T-helper 2 cell (primary cell): ENCODE measurements at places on chromosomes 4 and X.

GRCh38 chr4:4455210-4455865 lies 68.4 kb downstream of the NSG1 start:
- DNase-seq, result no peak

DNA sequence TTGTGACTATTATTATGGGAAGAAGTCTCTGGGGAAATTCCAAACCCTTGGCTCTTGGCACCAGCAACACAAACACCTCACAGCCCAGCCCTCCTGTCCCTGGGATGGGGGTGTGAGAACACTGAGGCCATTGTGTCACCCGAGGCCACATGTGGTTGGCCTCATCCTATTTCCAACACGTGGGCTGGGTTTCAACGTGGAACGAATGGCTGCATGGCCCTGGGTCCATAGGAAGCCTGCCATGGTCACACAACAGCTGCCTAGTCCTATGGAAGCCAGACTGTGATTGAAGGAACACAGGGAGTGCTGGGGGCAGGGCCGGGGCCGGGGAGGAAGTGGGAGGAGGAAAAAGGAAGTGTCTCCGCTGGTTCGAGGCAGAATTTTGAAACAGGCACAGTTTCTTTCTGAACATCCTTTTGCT lies 10.0 kb downstream of the CLCN4 start:
- no peak for DNase-seq

DNA sequence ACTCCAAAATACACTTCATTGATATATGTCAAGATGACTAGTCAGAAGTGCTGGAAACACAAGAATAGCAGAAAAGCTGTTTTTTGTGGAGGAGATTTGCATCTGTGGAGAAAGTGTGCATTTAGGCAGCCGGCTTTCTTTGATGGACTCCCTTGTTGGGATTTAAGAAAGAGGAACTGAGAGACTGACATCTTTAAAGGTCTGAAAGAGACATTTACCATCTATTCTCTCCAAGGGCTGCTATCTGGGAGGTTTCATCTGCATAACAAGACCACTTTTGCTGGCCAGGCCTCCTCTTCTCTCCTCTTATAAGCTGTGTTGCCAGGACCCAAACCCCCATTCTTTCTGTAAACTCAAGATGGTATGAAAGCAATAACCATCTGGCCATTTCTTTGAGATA lies 1065.0 kb downstream of the NLGN4X start:
- DNase-seq, result no peak

DNA sequence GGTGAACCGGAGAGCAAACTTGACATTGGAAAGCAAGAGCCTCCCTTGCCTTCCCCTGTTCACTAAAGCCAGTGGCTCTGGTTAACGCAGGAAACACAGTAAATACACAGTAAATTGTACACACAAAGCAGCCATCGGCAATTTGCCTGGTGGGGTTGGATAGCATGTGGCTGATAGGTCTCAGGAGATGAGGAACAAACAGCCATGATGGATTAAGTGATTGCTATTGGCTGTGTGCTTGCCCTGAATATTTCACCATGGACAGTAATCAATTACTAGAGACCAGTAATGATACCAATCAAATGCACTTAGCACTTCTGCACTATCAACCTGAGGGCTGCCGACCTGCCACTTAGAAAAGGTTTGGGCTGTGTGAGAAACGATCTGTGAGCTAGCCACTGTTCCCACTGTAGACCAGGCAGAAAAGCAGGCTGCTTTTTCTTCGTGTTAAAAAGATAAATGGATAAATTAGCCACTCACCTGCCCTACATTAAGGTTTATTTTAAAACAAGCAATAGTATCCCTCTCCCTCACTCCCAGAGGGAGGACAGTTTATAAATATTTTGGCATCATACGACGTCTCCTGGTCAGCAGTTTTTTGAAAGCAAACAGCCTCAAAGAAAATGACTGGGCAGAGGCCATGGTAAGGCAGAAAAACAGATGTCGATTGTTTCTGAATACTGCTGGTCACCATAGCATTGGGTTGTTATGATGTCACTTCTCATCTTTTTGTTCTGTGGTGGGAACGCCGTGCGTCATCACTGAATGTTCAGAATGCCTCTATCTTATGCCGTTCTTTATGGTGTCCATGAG lies 167.1 kb downstream of the MAML3 start:
- no peak for DNase-seq

DNA sequence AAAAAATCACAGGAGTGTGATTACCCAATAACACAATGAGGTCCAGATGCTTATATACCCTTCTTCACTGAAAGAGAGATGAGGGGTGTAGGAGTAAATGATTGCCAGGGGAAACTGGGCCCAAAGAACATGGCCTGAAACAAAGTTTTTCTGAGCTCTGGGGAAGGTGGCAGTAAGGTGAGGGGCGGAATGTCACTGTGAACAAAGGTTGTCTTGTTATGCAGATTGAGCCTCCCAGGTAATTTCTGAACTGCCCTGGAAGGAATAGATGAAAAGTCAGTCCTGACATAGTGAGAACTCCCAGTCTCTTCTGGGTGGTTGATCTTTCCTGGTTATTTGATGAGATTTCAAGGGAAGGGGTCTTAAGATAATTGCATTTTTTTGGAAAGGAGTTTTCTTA lies 2.5 kb upstream of the TMEM47 start:
- DNase-seq, result no peak

DNA sequence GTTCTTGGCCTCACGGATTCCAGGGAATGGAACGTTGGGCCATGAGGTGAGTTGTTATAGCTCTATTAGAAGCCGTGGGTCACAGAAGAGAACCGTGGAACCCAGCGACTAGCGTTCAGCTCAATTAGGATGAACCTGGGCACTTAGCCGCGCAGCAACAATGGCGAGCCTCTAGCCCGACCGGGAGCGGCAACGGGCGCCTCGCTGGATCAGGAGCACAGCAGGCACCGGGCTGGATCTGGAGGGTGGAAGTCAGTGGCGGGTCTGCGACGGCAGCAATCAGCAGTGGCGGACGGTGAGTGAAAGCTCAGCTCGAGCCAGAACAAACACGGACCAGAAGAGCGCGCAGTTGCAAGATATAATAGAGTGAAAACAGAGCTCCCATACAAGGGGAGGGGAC lies 34.2 kb downstream of the AGA start:
- DNase-seq, result no peak

DNA sequence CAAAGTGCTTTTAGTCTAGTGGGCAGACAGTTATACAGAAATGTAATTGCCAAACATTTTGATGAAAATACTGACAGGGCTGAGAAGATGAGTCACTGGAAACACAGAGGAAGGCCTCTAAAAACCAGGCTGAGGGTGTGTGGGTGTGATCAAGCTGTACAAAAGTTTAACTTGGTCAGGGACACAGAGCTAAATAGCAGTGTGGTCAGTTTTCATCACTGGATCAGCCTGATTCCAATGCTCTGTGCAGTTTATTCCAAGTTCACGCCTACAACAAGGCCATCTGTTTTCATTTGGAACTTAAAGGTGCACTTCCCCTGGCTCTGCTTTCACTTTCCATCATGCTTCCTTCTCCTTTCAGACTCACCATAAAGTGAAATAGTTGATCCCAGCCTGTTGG lies 10.6 kb downstream of the CENPVL3 start:
- DNase-seq, result no peak

- DNase-seq, result no peak
Measured at GRCh38 chrX:78106651-78106986, 2.6 kb downstream of the PGK1 start.

- DNase-seq, result no peak
Measured at GRCh38 chr4:28883211-28883610, 1837.0 kb upstream of the PCDH7 start.

- DNase-seq, result no peak
Measured at GRCh38 chr4:97952763-97953162, 190.5 kb downstream of the STPG2 start.

- DNase-seq, result no peak
Measured at GRCh38 chr4:138736362-138736761, 279.2 kb upstream of the NOCT start.

GRCh38 chrX:148658115-148658730 lies 157.8 kb downstream of the AFF2 start:
- no peak for DNase-seq

DNA sequence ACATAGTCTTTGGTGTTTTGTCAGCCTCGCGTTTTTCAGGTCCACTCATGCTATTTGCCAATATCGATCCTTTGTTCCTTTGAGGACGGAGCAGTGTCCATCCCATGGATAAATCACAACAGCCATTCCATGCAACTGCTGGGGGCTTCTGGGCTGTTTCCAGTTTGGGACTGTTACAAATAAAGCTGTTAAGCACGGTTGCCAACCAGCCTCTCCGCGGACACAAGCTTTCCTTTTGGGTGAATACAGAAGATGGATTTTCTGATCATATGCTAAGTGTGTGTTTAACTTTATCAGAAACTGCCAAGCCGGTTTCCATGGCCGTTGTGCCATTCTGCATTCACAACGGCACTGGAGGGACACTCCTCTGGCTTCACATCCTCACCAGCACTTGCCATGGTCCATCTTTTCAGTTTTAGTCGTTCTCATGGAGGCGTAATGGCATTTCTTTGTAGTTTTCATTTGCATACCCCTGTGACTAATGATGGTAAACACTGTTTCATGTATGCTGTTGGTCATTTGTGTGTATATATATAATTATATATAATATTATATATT lies 67.8 kb downstream of the ABLIM2 start:
- no peak for DNase-seq

DNA sequence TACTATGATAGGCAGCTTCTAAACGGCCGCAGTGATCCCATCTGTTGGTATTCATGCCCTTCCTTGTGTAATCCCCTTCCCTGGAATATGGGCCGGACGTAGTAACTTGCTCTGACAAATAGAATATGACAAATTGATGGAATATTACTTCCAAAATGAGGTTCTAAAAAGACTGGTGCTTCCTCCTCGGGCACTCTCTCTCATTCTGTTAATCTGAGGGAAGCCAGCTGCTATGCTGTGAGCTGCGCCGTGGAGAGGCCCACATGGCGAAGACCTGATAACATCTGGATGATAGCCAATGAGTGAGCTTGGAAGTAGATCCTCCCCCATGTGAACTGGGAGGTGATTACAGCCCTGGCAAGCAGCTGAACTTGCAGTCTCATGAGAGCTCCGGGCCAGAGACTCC lies 27.2 kb upstream of the SLC25A4 start:
- DNase-seq, result no peak

- DNase-seq, result no peak
Measured at GRCh38 chrX:109760209-109760921, 27.3 kb upstream of the ACSL4 start.

GRCh38 chr4:26325191-26325590 lies 4.4 kb downstream of the RBPJ start:
- no peak for DNase-seq

- DNase-seq, result no peak
Measured at GRCh38 chr4:1516881-1517480, 110.7 kb upstream of the NKX1-1 start.
